D341Med (cell line): ENCODE measurements at places on chromosomes 4 and X.

DNA sequence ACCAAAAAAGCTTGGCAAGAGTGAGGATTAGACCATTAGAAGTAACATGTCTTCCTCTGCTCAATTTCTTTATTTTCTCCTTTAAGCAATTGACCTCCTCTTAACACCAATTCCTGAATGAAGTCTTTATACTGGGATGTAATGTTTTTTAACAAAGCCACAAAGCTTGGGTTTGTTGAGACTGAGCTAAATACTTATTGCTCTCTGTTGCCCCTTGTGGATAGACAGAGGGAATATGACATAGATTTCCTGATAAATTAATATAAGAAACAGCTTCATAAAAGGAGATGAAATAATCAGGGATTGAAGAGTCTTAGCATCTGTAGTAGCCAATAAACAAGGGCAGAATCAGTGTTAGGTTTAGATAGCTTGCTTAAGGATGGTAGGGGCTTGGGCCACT lies 57.6 kb downstream of the CCDC160 start:
- DNase-seq: no peak

DNA sequence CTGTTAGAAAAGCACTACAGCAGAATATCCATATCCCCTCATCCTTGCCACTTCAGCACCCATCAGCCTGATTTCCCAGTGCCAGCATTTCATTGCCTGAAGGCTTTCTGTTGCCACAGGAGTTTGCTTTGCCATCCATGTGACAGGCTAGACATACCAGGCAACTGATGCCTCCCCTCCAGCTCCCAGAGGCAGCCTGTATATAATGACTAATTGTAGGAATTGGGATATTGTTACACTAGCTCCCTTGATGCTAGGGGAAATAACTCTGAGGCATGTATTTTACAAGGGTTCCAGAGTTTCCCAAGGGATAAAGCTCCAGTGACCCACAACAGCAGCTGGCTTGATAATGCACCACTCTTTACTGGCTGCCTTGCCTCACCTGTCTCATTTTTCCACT lies 608.0 kb upstream of the FTHL17 start:
- DNase-seq: no peak

DNA sequence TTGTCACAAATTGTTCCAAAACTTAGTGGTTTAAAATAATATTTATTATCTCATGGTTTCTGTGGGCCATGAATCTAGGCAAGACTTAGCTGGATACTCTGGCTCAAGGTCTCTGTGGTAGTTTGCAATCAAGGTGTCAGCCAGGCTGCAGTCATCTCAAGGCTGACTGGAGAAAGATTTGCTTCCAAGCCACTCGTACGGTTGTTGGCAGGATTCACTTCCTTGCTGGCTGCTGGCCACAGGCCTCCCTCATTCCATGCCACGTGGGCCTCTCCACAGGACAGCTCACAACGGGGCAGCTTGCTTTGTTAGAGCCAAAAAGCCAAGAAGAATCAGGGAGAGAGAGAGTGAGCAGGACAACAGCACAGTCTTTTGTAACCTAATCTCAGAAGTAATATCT lies 101.4 kb downstream of the WWC2 start:
- DNase-seq: no peak

- no peak for DNase-seq
Measured at GRCh38 chr4:181688432-181688831, 554.8 kb upstream of the TENM3 start.

DNA sequence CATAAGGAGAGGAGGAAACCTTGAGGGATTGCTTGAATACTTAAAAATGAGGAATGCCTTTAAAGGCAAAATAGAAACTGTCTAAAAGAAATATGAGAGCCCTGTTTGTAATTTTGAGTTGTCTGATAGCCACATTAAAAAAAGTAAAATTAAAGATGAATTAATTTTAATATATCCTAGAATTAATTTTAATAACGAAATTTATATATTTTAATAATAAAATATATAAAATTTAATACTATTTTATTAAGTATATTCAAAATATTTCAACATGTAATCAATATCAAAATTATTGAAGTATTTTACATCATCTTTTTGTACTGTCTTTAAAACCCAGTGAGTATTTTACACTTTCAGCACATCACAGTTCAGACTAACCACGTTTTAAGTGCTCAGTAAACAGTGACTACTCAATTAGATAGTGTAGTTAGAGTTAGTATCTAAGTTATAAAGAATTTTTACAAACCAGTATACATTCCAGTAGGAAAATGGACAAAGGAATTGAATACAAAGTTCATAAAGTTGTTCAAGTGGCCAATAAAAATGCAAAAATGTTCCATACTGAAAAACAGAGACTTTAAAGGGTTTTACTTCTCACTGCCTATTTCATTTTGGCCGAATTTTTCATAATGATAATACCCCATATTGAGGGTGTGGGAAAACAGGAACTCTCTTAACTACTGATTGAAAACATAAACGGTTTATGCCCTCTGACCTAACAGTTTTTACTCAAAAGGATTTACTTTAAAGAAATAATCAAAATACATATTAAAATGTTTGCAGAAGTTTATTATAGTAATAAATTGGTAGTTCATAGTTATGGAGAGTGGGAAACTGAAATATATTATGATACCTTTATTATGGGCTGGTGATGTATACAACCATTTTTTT lies 2.9 kb downstream of the SLC30A9 start:
- DNase-seq: no peak

DNA sequence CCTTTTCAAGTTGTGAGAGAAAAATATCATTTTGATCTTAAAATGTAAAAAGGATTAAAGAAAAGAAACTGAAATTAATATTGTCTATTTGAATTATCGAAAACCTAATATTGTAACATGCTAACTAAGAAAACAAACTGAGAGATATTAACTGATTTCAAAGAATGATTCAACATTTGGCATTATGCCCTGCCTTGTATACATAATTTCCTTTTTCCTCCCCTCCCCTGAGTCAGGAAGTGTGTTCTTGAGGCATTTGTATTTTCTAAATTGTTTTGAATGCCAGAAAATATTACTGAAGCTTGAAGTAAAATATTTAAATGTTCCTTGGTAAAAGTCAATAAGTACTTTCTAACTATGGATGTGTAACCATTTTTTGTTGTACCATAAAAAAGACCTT lies 49.4 kb downstream of the RPS6KA3 start:
- no peak for DNase-seq

- peak; percentile 40 for DNase-seq
Measured at GRCh38 chrX:134171661-134172587, 65.1 kb upstream of the CCDC160 start.
